ENCODE measurements at places on chromosomes 4 and X. TPM values are rescaled to one million over a fixed set of nuclear protein-coding genes. Genes with fewer than 3 reads are reported as not detected.

- DNase-seq, result peak; percentile 18
These were observed 60.2 kb upstream of the CBR4 start for GRCh38 chr4:169070071-169070894.

TMEM175 gene
- 27.7 TPM for total RNA-seq

DNA sequence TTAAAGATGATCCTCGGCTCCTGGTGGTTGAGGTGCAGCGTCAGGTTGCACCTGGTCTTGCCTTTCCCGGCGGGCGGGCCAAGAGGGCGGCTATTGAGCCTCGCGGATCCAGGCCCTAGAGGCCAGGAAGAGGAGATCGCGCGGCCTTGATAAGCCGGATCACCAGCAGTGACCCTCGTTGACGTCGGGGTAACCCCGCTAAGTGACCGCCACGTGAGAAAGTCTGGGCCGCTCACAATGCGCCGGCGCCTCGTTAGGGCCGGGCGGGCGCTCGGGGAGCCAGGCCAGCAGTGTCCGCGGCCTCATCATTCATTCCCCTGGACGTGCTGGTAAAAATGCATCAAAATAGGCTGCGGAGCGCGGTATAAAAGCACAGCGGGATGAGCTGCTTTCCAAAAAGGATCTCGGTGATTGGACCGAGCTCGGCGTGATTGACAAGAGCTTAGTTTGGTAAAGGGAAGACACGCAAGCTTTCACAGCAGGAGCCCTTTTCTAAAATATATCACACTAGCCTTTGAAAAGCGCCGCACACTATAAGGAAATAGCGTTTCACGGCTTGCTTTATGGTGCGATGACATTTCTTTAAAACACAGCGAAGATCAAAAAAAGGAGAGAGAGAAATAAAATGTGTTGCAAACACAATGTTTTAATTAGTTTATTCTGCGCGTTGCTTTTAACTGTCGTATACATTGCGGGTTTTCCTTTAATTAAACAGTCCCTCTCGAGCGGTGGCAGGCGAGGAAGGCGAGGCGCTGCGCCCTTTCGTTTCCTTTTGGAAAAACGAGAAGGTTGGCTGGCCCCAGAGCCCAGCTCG, 15.9 kb upstream of the ZIC3 start:
- no peak for DNase-seq

DNA sequence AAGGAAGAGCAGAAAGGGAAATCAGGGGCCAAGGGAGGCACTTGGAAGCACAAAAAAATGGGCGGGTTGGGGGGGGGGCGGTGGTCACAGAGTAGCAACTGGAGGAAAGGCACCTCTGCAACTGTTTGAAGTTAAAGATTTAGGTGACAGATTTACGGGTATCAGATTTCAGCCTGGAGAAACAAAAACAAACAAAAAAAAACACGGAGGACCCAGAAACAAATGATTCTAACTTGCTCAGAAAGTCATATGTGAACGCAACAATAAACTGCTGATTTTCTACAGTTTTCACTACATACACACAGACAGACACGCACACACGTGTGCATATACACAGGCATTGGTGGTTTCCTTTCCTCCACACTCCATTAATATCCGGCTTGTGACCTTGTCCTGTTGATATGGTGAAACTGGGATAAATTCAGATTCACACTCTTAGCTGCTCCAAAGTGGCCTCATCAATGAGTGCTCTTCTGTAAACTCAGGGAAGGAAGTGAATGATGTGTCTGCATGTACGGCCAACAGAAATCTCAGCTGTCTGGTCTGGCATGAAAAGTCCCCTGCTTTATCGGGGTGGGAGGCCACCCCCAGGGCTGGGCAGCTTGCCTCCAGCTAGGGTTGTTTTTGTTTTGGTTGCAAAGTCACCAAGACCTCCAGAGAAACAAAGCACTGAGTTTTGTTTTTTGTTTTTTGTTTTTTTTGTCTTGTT, 54.3 kb downstream of the CHST7 start:
- DNase-seq, result no peak

DNA sequence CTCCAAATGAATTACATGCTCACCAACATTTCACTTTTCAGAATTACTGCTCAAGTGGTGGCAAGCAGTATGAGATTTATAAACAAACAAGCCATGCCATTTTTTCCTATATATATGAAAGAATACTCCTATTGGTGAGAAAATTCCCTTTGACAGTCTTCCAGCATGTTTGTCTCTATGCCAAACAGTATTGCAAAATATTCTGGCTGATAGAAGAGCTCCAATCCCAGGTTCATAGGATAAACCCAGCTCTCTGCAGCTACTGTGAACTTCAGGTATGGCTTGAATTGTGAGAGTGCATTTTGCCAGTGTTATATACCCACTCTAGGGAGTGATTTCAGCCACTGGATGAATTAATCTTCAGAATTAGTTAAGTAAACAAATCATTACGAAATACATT, 108.8 kb downstream of the MAGEC2 start:
- DNase-seq, result no peak

PHKA1 gene
- 3.5 TPM for total RNA-seq

FAM9B gene
- not detected for total RNA-seq
